WTC11 (cell line): ENCODE measurements at places on chromosomes 2 and 18. TPM values are rescaled to one million over a fixed set of nuclear protein-coding genes. Genes with fewer than 3 reads are reported as not detected.

DNA sequence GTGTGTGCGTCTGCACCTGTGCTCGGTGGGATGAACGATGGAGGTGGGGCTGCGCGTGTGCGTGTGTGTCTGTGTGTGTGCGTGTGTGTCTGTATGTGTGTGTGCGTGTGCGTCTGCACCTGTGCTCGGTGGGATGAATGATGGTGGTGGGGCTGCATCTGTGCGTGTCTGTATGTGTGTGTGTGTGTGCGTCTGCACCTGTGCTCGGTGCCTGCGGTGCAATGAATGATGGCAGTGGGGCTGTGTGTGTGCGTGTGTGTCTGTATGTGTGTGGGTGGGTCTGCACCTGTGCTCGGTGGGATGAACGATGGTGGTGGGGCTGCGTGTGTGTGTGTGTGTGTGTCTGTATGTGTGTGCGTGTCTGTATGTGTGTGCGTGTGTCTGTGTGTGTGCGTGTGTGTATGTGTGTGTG is 48.5 kb upstream of the CTDP1 start:
- no peak for DNase-seq
- no peaks in the 10 kb centered on the region for H3K4me1 ChIP-seq

DNA sequence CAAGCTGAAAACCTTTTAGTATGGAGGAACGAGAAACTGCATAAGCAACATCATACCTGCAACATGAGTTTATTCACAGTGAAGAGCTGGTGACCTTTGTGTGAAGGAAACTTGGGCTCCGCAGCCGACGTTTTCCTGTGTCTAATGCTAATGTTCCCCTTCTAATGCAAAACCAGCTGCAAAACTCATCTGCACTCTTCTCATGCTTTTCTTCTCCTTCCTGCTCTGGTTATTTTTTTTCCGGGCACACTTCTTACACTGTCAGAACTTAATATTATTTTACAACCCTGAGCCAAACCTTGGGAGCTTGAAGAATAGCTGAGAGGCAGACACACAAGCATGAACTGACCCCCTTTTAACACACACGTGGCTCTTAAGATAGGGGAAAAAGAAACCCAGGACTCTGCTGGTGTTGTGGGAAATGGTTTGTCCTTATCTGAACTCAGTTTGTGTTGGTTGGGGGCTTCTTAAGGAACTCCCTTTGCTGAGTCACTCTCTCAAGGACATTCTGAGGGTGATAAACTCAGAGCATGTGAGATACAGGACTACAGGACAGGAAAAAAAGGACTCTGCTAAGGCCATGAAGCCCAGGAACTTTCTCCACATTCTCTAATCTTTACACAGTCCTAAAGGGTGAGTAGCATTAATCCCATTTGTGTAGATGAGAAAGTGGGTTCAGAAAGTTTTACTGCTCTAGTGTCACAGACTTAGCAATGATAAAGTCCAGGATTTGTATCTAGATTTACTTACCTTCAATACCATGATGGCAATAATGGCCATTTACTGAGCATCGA is 439.3 kb upstream of the TRIB2 start:
- H3K4me3 ChIP-seq = no peak overlapping the region
- H3K36me3 ChIP-seq = peaks cover 4% of the 10 kb centered on the region; the same call in 1 of the 2 replicates
- H3K4me1 ChIP-seq = peaks cover 13% of the 10 kb centered on the region
- H3K27ac ChIP-seq = no peak overlapping the region
- DNase-seq = no peak
- no peaks in the 10 kb centered on the region; the same call in 1 of the 2 replicates for H3K27me3 ChIP-seq

DNA sequence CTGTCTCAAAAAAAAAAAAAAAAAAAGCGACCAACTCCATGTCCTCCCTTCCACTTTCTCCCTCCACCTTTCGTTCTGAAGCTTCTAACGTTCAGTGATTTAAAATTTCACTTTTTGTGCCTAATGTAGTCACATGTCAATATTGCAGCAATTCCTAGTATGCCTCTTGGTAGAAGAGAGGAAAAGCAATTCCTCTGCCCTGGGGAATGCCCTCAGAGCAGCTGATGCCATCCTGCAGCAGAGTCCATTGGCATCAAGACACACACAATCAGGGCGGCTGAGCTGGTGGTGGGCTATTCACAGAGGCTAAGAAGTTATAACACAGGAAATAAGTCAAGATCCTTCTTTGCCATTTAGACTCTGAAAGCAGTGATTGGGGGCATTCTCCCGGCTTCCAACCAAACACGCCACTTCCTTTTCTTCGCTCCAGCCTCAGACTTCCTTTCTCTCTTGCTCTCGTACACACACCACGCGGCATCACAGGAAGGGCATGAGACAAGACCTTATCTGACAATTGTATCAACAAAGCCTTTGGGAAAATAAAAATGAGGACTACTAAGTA is 71.9 kb downstream of the MOGAT1 start:
- no peak overlapping the region for H3K4me3 ChIP-seq
- peaks cover 45% of the 10 kb centered on the region for H3K4me1 ChIP-seq
- H3K36me3 ChIP-seq = no peaks in the 10 kb centered on the region
- no peaks in the 10 kb centered on the region for H3K27me3 ChIP-seq
- no peak overlapping the region for H3K27ac ChIP-seq

- no peaks in the 10 kb centered on the region for H3K36me3 ChIP-seq
- no peak for DNase-seq
- H3K4me1 ChIP-seq = peaks cover 16% of the 10 kb centered on the region
- no peak overlapping the region for H3K4me3 ChIP-seq
- H3K27ac ChIP-seq = no peak overlapping the region
Observed at GRCh38 chr18:22826726-22827125, 106.4 kb upstream of the RBBP8 start.

CNDP1 gene
- 0.11 to 0.28 TPM (median 0.25 TPM) in 3 replicates for total RNA-seq

SLC16A14 gene
- total RNA-seq = 1.7 to 2.7 TPM (median 2.6 TPM) in 3 replicates

SLC5A7 gene
- total RNA-seq = 0.05 TPM in 1 of 3 replicates, not detected in the others
